ENCODE measurements at places on chromosomes 3 and 15.

- DNase-seq = no peak
These were observed 885.3 kb downstream of the SI start for GRCh38 chr3:164192974-164193373.

GRCh38 chr15:27065785-27066184 is 94.8 kb downstream of the GABRG3 start:
- no peak for DNase-seq

DNA sequence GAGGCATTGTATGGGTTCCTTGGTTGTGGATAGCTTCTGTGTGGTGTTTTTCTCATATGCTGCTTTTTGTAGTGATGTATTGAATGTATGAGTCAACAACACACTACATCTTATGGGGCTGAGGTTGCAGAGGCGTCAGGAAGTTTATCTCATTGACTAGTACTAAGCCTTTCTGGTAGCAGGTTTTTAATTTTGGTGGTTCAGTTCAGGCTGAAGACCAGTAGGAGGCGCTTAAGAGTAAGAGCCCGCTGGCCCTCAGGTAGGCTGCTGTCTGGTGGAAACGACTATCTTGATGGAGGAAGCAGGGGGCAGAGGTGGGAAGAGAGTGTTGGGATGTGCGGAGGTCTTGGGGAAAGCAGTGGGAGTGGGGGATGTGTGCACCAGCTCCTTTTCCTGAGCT is 62.4 kb downstream of the RTP4 start:
- DNase-seq = no peak

- DNase-seq = no peak
These were observed 72.0 kb downstream of the CCNL1 start for GRCh38 chr3:157087780-157088600.

DNA sequence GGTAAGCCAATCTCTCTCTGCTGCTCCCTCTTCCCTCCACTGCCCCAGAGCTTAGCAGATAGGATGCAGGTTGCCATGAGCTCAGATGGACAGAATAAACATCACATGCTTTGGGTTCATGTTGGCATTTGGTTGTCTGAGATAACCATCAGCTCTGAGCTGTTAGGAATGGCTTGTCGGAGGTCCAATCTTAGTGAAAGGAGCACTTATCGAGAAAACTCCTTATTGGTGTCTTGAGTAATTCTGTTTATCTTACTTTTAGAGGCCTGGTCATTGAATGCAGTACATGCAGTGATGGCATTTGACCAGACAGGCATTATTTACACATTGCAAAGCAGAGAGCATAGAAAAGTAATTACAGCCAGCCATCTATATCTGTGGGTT is 99.7 kb downstream of the CEMIP start:
- no peak for DNase-seq

Data from hindlimb muscle (tissue), 1 donor.